ENCODE measurements at places on chromosomes 2 and 18. TPM values are rescaled to one million over a fixed set of nuclear protein-coding genes. Genes with fewer than 3 reads are reported as not detected.

Gene BOLL
- total RNA-seq, result not detected

Gene ITGB6
- total RNA-seq, result 0.61 TPM

Gene ACMSD
- not detected for total RNA-seq

Gene MAP2
- 23.2 TPM for total RNA-seq

Gene SPOPL
- total RNA-seq, result 11.9 TPM

Gene UCN
- total RNA-seq, result 0.85 TPM

Gene NEB
- 0.16 TPM for total RNA-seq

Gene RNU2-63P
- total RNA-seq, result under 0.01 TPM

Gene SERPINB2
- 19.6 TPM for total RNA-seq

Gene ZFP36L2
- total RNA-seq, result 32.3 TPM

Gene MEP1B
- total RNA-seq, result not detected

Gene ADAM23
- 0.12 TPM for total RNA-seq

Gene CHRND
- total RNA-seq, result not detected

Gene SIX3
- not detected for total RNA-seq

Gene CRYBA2
- total RNA-seq, result not detected

Gene ERMN
- 0.73 TPM for total RNA-seq

Gene GALR1
- not detected for total RNA-seq

Gene SLC38A11
- total RNA-seq, result 0.12 TPM

Gene REG3G
- total RNA-seq, result not detected

Gene PTPN18
- 20.5 TPM for total RNA-seq

Gene DUSP2
- 2.2 TPM for total RNA-seq

Gene DSG4
- total RNA-seq, result not detected

Gene ZNF892
- total RNA-seq, result 9.1 TPM

Gene TACR1
- total RNA-seq, result 0.49 TPM

Gene GALNT5
- total RNA-seq, result 48.7 TPM

Gene ALPI
- total RNA-seq, result not detected

Gene MSGN1
- total RNA-seq, result not detected

Gene ARHGAP25
- total RNA-seq, result 1.3 TPM

Gene FOSL2
- 426 TPM for total RNA-seq

Gene ALLC
- total RNA-seq, result not detected

Gene CKAP2L
- total RNA-seq, result 3.0 TPM

Gene CD302
- 27.4 TPM for total RNA-seq

Gene TBR1
- not detected for total RNA-seq

Gene ZNF521
- total RNA-seq, result 94.4 TPM

Gene CRYGC
- total RNA-seq, result not detected

Gene STK39
- total RNA-seq, result 19.5 TPM

Gene KCNE4
- 30.5 TPM for total RNA-seq

Gene ELP2
- total RNA-seq, result 93.9 TPM

Gene TFPI
- 46.9 TPM for total RNA-seq

Gene TNFAIP6
- total RNA-seq, result 13.1 TPM

Gene ERBB4
- total RNA-seq, result under 0.01 TPM

Gene SP140
- 1.2 TPM for total RNA-seq

Gene C2orf92
- total RNA-seq, result 1.2 TPM

Gene CCDC102B
- total RNA-seq, result 17.2 TPM

Gene APCDD1
- 511 TPM for total RNA-seq

Gene CXCR1
- not detected for total RNA-seq

Gene CD8B2
- not detected for total RNA-seq

Gene GYPC
- 120 TPM for total RNA-seq

Data from hair follicle dermal papilla cell (primary cell).